ENCODE measurements at places on chromosomes 5 and 9.

GRCh38 chr5:175464074-175464941 is 14.1 kb upstream of the SFXN1 start:
- DNase-seq: no peak

DNA sequence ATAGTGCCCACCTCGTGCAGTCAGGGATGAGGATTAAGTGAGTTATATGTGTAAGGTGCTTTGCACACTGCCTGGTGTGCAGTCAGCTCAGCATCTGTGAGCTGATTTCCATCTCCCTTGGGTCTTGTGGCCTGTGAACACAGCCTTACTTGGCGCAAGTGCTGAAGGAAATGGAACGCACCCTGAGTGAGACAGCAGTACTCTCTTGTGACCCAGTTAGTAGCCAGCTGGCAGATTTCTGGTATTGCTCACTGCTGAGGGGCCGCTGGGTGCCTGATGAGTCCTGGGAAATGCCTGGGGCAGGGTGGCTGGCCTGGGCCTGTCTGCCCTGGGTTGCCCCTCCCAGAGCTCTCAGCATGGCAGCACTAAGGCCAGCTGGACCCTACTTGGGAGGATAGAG is 90.9 kb upstream of the BOD1 start:
- DNase-seq: no peak

GRCh38 chr9:89596937-89597555 is 7.8 kb upstream of the GADD45G start:
- DNase-seq: no peak

DNA sequence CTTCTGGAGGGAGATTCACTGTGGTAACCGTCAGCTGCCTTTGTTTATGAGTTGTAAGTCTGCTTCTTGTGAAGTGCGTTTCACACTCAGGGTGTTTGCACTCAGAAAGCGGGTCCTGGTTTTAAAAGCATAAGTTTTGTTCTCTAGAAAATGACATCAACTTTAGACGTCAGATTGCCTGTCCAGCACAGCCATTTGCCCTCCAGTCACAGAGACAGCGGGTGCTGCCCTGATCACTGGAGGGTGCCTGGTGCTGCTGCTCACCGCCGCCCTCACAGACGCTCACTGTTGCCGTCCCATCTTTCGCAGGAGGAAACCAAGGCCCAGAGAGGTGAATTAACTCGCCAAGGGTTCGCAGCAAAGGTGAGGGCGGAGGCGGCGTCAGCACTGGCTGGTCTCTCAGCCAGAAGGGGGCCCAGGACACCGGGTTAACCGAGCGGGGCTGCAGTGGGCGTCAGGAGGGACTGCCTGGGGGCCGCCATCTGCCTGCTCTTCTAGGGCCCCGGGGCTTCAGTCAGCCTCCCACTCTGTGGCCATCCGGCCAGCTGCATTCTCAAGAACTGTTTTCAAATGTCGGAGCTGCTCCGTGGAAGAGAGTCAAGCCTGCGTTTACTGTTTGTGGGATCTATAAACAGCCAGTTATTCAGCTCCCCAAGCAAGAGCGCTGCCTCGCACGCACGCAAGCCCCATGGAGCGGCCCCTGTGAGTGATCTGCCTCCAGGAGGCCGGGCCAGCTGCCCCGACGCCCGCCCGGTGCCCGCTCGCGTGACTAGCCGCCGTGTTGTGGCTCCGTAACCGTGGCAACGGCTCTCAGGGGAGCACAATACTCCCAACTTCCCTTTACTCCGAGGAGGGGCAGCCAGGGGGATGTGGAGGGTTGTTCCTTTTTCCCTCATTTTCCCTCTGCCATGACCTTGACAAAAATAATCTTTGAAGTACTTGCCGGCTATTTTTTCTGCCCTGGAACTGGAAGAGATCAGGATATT is 43.4 kb upstream of the EXOC3 start:
- peak; percentile 40 for DNase-seq

DNA sequence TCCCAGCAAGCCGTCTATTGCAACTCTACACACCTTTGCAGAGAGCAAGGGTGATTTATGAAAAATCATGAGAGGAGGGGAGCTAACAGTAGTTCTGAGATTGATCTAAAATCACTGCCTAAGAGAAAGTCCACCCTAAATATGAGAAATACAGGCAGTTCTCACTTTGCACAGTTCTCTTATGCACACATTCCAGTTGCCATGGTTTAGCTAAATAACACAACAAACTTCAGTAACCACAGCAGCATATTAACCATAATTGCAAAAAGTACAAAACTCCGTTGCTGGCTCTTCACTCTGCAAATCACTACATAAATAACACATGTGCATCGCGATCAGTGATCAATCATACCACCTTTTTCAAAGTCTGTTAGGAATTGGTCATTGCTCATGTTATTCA is 31.1 kb downstream of the PGGT1B start:
- no peak for DNase-seq

Measured in stimulated activated CD4-positive, alpha-beta T cell treated with anti-CD3 and anti-CD28 coated beads, TNF-alpha, amount 100 ng/mL, for 1 hour (primary cell).